Stimulated activated CD4-positive, alpha-beta T cell treated with anti-CD3 and anti-CD28 coated beads, Interleukin-1b, Interleukin-23, amount 100 ng/mL, for 24 hours (primary cell): ENCODE measurements at places on chromosomes 5 and 9.

- no peak for DNase-seq
Observed at GRCh38 chr5:121138495-121138907, 674.4 kb downstream of the PRR16 start.

GRCh38 chr5:163609910-163610309, 104.5 kb downstream of the MAT2B start:
- no peak for DNase-seq

DNA sequence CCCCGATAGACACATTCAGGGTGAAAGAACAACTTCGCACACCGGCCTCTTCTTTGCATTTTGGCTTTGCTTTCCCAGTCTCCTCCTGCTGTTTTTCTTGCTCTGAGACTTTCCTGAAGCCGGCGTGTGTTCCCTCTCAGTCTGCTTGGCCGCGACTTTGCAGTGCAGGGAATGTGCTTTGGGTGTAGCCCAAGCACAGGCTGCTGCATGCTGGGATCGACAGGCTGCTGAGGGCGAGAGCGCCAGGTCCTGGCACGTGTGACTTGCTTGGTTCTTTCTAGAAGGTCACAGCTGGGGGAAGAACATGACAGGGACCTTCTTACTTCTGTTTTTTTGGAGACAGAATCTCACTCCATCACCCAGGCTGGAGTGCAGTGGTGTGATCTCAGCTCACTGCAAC, 40.6 kb downstream of the TENT4A start:
- DNase-seq: no peak

DNA sequence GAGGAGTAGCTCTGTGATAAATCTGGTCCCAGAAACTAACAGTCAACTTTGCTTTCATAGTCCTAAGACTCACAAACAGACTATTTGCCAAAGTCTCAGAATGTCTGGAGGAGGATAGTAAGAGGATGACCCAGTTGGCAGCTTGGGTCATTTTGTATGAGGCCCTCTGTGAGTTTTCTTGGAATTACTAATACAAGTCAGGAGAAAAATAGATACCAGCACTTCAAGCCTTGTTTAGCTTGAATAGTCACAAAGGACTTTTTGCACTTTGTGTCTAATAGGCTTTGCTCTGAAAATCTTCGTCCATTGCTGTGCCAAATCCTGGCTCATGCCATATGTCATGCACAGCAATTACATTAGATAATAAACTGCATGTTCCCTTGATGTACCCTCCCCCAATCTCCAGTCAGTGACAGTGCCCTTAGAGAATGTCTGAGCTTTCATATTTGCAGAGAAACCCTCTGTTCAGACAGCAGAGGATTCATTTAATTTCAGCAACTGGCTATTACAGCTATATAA, 612.8 kb downstream of the CSNK1G3 start:
- DNase-seq: no peak

GRCh38 chr5:80041527-80041926, 6.4 kb downstream of the THBS4 start:
- no peak for DNase-seq

GRCh38 chr9:113125386-113126035, 25.3 kb upstream of the SLC31A2 start:
- DNase-seq: no peak

DNA sequence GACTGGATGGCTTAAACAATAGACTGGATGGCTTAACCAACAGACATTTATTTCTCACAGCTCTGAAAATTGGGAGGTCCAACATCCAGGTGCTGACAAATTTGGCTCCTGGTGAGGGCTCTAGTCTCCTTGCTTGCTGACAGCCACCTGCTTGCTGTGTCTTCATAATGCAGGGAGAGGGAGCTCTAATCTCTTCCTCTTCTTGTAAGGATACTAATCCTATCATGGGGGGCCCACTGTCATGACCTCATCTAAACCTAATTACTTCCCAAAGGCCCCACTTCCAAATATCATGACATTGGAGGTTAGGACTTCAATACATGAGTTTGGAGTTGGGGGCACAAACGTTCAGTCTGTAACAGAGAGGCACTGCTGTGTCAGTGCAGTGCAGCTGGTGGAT, 26.4 kb downstream of the FOXD1 start:
- DNase-seq: no peak

DNA sequence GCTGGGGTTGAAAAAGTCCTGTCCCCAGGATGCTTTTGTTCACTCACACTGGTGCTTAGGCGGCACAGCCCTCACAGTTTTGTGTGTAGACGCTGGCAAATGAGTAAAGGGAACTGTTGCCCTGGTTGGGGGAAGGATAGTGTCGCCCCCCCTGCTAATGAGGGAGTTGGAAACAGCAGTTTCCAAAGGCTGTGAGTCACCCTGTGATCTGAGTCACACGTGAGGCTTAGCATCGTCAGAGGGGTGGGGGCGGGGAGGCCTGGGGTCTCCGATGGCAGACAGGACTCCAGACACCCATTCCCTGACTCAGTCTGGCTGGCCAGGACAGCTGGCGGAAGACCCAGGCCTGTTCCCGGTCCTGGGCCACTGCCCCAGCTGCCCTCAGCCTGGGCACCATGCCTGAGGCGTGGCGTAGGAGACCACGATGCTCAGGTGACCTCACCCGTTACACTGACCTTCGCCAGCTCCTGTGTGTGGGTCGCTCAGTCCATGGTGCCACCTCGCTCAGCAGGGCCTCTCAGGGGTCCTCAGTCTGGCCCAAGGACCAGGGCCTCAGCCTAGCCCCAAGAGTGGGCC, 2.9 kb downstream of the DNAJB5 start:
- no peak for DNase-seq

GRCh38 chr5:174454464-174454863, 269.9 kb upstream of the MSX2 start:
- no peak for DNase-seq

DNA sequence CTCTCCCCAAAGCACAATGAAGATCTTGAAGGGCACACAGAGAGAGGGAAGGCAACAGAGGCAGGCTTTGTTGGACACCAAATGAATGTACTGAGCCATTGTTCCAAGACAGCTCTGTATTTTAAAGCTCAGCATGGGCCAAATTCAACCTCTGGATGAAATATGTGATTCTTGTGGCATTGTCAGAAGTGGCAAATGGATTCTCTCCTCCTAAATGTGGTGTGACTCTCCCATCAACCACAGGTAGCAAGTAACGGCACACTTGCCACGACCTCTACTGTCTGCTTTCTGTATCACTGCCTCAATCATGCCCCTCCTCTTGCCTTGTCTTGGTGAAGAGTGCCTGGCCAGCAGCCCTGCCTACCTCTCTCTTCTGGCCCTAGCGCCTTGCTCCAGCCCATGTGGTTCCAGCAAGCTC, 6.1 kb upstream of the MOB3B start:
- no peak for DNase-seq

DNA sequence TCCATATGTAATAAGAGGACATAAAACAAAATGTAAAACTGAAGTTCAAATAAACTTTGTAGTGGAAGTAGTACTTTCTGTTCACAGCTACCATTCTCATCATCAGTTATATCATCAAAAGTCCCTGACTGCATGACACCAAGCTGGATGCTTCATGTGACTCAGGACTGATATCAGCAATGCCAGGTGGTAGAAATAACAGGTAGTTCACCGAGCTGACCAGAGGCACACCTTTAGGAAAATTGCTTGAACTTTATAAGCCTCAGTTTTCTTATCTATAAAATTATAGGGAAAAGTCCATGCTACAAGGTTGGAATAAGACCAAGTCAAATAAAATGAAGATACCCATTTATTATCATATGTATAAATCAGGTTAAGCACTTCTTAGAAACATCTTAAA, 124.9 kb upstream of the PTGER4 start:
- DNase-seq: no peak

- DNase-seq: no peak
Observed at GRCh38 chr9:79195879-79196278, 375.9 kb upstream of the TLE4 start.

- no peak for DNase-seq
Observed at GRCh38 chr5:154900066-154900465, 37.9 kb downstream of the GEMIN5 start.

GRCh38 chr9:81833563-81834345, 94.5 kb upstream of the SPATA31D4 start:
- no peak for DNase-seq

- DNase-seq: no peak
Observed at GRCh38 chr5:172452398-172453205, 1.7 kb downstream of the SH3PXD2B start.

GRCh38 chr5:12616093-12616492, 711.8 kb upstream of the CTNND2 start:
- no peak for DNase-seq

DNA sequence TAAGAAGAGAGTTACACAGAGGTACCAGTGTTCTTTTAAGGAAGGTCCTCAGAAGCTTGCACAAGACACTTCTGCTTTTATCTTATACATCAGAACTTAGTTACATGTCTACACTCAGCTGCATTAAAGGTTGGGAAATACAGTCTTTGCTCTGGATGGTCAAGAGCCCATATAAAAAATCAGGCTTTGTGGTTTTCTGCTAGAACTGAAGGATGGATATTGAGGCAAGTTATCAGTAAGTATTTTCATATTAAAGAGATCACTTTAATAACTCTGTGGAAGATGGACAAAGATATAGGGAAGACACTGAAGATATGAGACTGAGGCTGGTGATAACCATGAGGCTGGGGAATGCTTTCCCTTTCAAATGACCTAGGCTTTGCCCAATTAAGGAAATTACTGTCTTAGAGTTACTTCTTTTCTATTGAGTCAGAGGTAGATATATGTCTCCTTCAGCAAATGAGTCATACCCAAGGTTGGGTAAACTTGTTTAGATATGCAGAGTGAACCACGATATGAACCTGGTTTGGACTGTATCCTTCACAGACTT, 87.0 kb upstream of the TNC start:
- DNase-seq: no peak

DNA sequence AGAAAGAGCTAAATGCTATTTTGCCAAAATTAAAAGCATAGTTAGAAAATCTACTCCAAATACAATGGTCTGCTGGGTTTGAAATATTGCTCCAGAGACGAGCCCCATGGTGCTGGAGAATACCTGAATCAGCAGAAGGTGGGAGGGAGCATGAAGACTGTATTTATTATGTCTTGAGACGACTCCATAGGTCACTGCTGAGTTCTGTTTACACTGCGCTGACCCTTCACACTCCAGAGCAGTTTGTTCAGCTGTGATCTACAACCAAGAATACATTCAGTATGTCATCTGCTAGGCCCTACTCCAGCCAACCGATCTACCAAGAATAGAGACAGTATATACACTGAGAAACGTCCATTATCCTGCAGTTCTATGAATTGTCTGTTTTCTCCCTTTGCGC, 150.5 kb downstream of the TLE1 start:
- no peak for DNase-seq

DNA sequence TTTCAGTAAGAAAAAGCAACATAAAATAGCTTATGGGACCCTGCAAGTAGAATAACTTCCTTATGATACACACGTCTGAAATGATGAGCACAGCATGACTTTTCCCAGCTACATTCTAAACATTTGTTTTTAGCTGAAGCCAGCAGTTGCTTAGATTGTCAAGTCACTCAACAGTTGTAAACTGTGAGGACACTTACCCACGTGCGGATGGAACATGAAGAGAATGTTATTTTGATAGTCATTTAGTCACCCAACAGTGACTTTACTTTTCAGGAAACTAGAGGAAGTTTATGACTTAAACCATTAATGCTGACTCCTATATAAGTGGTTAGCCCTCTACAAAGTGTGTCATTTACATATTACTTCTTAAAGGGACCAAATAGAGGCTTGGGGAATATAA, 3.0 kb downstream of the HACD4 start:
- DNase-seq: no peak

GRCh38 chr9:118963674-118964073, 405.6 kb downstream of the BRINP1 start:
- DNase-seq: no peak

DNA sequence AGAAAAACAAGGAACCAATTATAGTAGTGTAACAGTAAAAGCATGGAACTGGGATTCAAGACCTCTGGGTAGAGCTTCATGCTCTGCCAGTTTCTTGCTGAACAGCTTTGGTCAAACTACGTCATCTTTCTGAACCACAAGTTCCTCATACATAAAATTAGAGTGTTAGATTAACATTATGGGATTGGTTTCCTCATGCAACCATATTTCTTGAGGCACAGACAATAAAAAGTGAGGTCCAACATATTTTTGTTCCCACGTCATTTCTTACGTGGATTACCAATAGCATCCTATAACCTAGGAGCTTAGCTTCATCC, 354.8 kb downstream of the TMEM232 start:
- no peak for DNase-seq

- no peak for DNase-seq
Observed at GRCh38 chr9:18906656-18907395, 126.2 kb downstream of the SAXO1 start.

DNA sequence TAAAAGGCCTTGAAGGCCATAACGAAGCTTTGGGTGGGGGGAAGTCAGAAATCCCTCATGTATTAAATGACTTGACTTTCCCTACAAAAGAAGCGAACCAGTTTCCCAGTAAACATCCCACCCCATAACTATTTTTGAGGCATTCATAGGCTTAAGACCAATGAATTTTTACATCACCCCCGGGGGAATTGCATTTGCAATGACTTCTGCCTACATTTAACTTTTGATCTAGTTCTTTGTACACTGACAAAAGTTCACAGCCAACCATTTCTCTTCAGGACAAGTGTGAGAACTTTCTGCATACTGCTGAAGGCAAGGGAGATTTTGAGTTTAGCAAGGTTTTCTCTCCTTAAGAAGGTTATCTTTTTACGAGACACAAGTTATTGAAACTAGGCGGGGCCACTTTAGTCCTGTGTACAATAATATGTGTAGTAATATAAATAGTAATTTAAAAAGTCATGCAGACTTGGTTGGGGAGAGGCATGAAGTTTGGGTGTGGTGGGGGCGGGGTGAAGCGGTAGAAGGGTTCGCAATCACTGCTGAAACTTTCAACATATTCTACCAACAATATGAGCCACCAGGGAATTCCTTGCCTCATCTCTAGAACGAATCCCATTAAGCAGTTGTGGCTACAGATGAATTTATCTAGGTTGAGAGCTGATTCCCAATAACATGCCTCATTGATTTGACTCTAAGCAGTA, 2.5 kb downstream of the TJP2 start:
- no peak for DNase-seq

DNA sequence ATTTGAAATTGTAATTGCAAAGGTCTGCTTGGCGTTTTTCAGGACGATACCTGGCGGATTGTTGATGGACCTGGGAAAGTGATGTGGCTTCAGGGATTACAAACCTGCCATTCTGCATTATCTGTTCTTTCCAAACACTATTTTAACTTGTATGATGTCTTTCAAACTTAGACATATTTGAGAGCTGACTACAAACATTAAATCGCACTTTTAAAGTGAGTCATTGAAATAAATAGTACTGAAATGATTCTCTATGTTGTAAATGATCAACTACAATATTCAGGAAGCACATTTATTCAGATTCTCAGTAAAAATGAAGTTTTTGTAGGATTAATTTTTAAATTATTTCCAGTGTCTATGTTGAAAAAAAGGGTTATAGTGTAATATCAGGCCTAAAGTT, 32.3 kb upstream of the TMEM171 start:
- no peak for DNase-seq

- DNase-seq: no peak
Observed at GRCh38 chr5:157342822-157343402, 77.0 kb downstream of the CYFIP2 start.
